IPS DF 6.9 (cell line): ENCODE measurements at places on chromosomes 11 and 22.

- H3K27me3 ChIP-seq = no peaks in the 10 kb centered on the region
- H3K4me3 ChIP-seq = no peak overlapping the region
- H3K27ac ChIP-seq = no peak overlapping the region
- DNase-seq = no peak
- H3K36me3 ChIP-seq = no peaks in the 10 kb centered on the region; the same call in 1 of the 2 replicates
Observed at GRCh38 chr22:44187652-44188230, 7.0 kb downstream of the PARVG start.

DNA sequence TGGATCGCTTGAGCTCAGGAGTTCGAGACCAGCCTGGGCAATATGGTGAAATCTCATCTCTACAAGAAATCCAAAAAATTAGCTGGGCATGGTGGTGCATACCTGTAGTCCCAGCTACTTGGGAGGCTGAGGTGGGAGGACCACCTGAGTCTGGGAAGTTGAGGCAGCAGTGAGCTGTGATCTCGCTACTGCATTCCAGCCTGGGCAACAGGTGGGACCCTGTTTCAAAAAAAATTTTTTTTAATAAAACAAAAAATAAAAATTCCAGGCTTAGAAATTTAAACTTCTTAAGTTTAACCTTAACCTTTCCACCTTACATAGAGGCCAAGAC, 21.2 kb downstream of the CLMP start:
- H3K4me3 ChIP-seq = no peak overlapping the region
- no peaks in the 10 kb centered on the region for H3K27me3 ChIP-seq
- H3K36me3 ChIP-seq = no peaks in the 10 kb centered on the region
- H3K4me1 ChIP-seq = 0 out of 2 replicates have a peak, but pooled peaks cover 3% of the 10 kb centered on the region

DNA sequence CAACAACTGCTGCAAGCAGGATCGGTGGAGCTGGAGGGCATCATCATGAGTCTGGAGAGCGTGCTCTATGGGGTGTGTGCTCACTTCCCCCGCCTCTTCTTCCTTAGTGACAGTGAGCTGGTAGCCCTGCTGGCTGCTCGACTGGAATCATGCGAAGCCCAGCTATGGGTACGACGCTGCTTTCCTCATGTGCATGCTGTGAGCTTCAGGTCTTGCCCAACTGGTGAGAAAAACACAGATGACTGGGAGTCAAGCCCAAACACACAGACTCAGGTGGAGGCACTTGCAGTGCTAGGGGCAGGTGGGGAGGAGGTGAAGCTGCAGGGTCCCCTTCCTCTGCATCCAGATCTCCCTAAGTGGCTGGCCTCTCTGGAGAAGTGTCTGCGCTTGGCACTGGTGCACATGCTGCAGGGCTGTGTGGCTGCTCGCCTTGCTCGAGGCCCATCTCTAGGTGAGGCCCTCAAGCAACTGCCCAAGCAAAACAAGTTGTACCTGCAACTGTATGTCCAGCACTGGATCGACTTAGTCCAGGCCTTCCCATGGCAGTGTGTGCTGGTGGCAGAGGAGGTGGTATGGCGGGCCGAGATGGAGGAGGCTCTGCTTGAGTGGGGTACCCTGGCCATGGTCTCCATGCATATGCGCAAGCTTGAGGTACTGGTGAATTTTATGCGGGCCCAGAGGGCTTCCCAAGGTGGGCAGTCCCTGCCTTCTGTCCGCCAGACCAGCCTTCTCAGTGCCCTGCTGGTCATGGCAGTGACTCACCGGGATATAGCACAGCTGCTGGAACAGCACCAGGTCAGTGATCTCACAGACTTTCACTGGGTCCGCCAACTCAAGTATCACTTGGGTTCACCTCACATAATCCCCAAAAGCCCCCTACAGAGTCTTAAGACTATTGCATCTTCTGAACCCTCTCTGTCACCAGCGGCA, 48.1 kb downstream of the DNHD1 start:
- no peaks in the 10 kb centered on the region for H3K27me3 ChIP-seq
- DNase-seq = no peak
- H3K27ac ChIP-seq = no peak overlapping the region
- H3K36me3 ChIP-seq = no peaks in the 10 kb centered on the region
- H3K4me1 ChIP-seq = 0 out of 2 replicates have a peak, but pooled peaks cover 1% of the 10 kb centered on the region

GRCh38 chr11:121886996-121887395, 229.0 kb downstream of the BLID start:
- no peaks in the 10 kb centered on the region for H3K36me3 ChIP-seq
- no peak for DNase-seq
- H3K4me3 ChIP-seq = no peak overlapping the region

GRCh38 chr11:45270946-45271716, 15.0 kb downstream of the SYT13 start:
- no peak overlapping the region for H3K27ac ChIP-seq
- H3K27me3 ChIP-seq = no peaks in the 10 kb centered on the region
- no peaks in the 10 kb centered on the region for H3K36me3 ChIP-seq
- H3K4me3 ChIP-seq = no peak overlapping the region

GRCh38 chr11:95339086-95339901, 108.3 kb upstream of the SESN3 start:
- no peak for DNase-seq
- peaks cover 12% of the 10 kb centered on the region; the same call in 1 of the 2 replicates for H3K4me1 ChIP-seq
- no peaks in the 10 kb centered on the region for H3K27me3 ChIP-seq

- no peak overlapping the region for H3K4me3 ChIP-seq
- no peaks in the 10 kb centered on the region for H3K4me1 ChIP-seq
- DNase-seq = no peak
Observed at GRCh38 chr22:40300884-40301672, 45.2 kb upstream of the ADSL start.

- H3K36me3 ChIP-seq = no peaks in the 10 kb centered on the region; the same call in 1 of the 2 replicates
- no peaks in the 10 kb centered on the region for H3K27me3 ChIP-seq
- H3K27ac ChIP-seq = no peak overlapping the region
- DNase-seq = no peak
- H3K4me1 ChIP-seq = no peaks in the 10 kb centered on the region
Observed at GRCh38 chr22:49673048-49673447, 154.6 kb downstream of the BRD1 start.

DNA sequence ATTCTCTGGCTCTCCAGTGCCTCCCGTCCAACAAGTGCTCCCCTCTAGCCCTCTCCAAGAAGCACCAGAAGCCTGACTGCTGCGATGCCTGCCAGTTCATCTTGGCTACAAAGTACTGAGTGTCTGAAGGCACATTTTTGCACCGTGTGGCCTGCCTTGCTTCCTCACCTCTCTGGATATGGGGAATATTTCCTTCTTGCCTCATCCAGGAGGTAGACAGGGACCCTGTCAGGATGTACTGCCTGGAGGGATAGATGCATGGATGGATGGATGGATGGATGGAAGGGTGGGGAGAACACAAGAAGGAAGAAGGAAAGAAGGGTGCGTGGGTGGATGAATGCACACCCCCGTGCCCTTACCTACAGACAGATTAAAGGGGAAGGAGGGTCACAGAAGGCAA, 27.6 kb downstream of the KCTD17 start:
- H3K27me3 ChIP-seq = peaks cover 2% of the 10 kb centered on the region; the same call in 1 of the 2 replicates
- no peaks in the 10 kb centered on the region for H3K36me3 ChIP-seq
- DNase-seq = no peak
- H3K27ac ChIP-seq = no peak overlapping the region
- H3K4me3 ChIP-seq = no peak overlapping the region
- no peaks in the 10 kb centered on the region for H3K4me1 ChIP-seq

GRCh38 chr11:1126491-1126926, 31.2 kb upstream of the MUC5AC start:
- H3K36me3 ChIP-seq = no peaks in the 10 kb centered on the region; the same call in 1 of the 2 replicates
- no peak overlapping the region for H3K27ac ChIP-seq
- DNase-seq = no peak
- no peak overlapping the region for H3K4me3 ChIP-seq
- H3K4me1 ChIP-seq = no peaks in the 10 kb centered on the region
- no peaks in the 10 kb centered on the region for H3K27me3 ChIP-seq

- H3K4me1 ChIP-seq = no peaks in the 10 kb centered on the region
- no peak for DNase-seq
- H3K4me3 ChIP-seq = no peak overlapping the region
Observed at GRCh38 chr11:83002053-83002452, 69.6 kb downstream of the RAB30 start.

GRCh38 chr11:133285359-133285758, 246.9 kb downstream of the OPCML start:
- H3K4me3 ChIP-seq = no peak overlapping the region
- H3K4me1 ChIP-seq = peaks cover 2% of the 10 kb centered on the region; the same call in 1 of the 2 replicates
- H3K27me3 ChIP-seq = no peaks in the 10 kb centered on the region
- H3K36me3 ChIP-seq = no peaks in the 10 kb centered on the region
- DNase-seq = no peak

GRCh38 chr22:40819599-40820140, 524 bp upstream of the SLC25A17 start:
- no peak for DNase-seq
- no peak overlapping the region for H3K27ac ChIP-seq
- H3K27me3 ChIP-seq = no peaks in the 10 kb centered on the region

DNA sequence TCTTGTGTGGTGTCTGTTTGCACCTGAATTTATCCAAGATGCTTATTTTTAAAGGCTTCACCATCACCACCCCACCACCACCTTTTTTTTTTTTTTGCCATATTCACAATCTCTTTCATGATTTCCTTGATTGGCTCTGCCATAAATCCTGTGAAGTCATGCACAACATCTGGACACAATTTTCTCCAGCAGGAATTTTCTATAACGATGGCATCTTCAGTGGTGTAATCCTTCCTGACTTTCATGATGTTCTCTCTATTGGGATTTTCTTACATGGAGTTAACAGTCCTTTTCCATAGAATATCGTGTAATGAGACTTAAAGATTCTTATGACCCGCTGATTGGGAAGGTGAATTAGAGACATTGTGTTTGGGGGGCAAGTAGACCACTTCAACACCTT, 17.8 kb downstream of the ZFP91 start:
- no peaks in the 10 kb centered on the region for H3K4me1 ChIP-seq
- H3K27me3 ChIP-seq = no peaks in the 10 kb centered on the region
- H3K36me3 ChIP-seq = peaks cover 3% of the 10 kb centered on the region; the same call in 1 of the 2 replicates
- H3K27ac ChIP-seq = no peak overlapping the region
- H3K4me3 ChIP-seq = no peak overlapping the region

DNA sequence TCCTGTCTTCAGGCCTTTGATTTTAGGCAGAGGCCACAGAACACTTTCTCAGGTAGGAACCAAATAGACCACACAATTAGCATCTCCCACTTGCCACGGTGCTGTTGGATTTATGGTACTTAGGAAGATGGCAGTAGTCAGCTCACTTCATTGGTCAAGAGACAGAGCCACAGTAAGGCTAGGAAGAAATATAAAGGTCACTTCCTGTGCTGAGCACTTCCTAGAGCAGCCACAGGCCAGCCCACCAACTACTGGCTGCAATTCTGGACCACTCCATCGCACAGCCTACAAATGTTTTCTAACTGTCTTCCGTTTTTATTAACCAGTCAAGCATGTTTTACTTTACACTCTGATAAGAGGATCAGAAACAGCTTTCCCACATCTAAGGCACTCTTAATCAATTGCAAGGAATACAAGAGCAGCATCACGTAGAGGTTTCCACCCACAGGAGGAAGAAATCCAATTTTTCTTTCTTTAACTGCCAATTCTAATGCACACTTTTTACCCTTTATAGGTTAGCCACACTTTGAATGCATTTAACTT, 54.7 kb downstream of the ABTB2 start:
- H3K4me1 ChIP-seq = peaks cover 2% of the 10 kb centered on the region
- DNase-seq = no peak
- H3K36me3 ChIP-seq = no peaks in the 10 kb centered on the region
- H3K27ac ChIP-seq = no peak overlapping the region
- H3K27me3 ChIP-seq = no peaks in the 10 kb centered on the region
- H3K4me3 ChIP-seq = no peak overlapping the region

DNA sequence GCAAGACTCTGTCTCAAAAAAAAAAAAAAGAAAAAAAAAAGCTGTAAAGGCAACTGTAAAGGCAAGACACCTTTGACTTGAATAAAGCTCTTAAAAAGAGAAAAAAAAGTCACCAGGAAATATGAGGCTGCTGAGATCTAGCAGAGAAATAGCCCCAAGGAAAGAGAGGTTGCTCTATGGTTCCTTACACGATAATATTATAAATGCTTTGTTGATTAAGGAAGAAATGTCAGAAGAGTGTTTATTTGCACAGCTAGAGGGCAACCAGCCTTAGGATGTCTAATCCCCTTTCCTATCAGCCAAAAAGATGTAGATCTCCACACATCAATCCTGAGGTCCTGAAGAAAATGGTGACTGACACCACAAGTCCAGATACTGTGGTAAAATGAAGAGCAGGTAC, 32.0 kb downstream of the RBFOX2 start:
- no peak for DNase-seq
- H3K36me3 ChIP-seq = no peaks in the 10 kb centered on the region
- H3K4me3 ChIP-seq = no peak overlapping the region
- H3K4me1 ChIP-seq = no peaks in the 10 kb centered on the region
- H3K27me3 ChIP-seq = no peaks in the 10 kb centered on the region

GRCh38 chr11:66910669-66911068, 47.5 kb downstream of the PC start:
- no peak overlapping the region for H3K27ac ChIP-seq
- no peak for DNase-seq
- H3K4me3 ChIP-seq = no peak overlapping the region
- peaks cover 8% of the 10 kb centered on the region for H3K4me1 ChIP-seq
- H3K36me3 ChIP-seq = no peaks in the 10 kb centered on the region

DNA sequence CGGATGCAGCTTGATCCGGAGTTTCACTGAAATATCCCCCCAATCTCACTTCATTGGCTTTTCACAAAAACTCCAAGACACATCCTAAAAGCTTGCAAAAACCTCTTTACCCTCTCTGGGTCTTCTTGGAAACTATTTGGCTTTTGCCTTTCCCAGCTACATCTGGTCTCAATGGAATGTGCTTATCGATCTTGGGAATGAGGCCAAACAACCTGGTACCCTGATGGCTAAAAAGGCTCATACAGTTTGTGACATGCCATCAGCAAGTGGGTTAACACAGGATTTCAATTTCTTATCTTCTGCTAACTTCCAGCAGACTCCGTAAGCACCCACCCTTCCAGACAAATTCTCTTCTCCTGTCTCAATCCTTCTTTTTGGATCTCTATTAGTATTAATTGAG, 45.9 kb upstream of the TEAD1 start:
- H3K4me3 ChIP-seq = no peak overlapping the region
- H3K27me3 ChIP-seq = no peaks in the 10 kb centered on the region
- H3K36me3 ChIP-seq = no peaks in the 10 kb centered on the region

GRCh38 chr11:1773131-1773993, 9.6 kb upstream of the CTSD start:
- peaks cover 7% of the 10 kb centered on the region for H3K4me1 ChIP-seq
- no peak overlapping the region for H3K27ac ChIP-seq
- DNase-seq = no peak

DNA sequence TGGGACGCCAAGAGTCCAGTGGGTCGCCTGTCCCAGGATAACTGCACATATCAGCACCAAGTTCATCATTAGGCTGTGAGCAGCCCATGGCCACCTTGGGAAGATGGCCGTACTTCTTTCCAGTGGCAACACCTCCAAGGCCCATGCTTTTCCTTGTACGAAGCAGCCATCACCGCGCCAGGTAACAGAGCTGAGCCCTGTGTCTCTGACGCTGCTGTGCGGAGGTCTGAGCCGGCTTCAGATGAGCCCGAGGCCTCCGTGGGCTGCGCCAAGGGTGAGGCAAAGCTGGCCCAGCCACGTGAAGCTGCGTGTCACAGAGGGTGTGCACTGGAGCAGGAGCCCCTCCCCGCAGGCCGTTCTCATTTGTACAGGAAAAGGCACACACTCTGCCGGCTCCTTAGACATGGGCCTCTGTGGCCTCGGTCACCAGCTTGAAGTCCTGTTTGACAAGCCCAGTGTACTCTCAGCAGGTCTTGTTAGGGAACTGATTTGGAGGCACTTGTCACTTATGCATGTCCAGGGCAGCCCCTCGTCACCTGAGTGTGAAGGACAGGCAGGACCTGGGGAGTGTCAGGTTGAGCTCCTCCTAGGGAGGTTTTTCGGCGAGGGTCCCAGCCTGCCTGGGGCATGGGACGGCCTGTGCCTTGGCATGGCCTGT, 401.5 kb downstream of the TBC1D22A start:
- H3K36me3 ChIP-seq = no peaks in the 10 kb centered on the region; the same call in 1 of the 2 replicates
- no peak overlapping the region for H3K4me3 ChIP-seq
- H3K4me1 ChIP-seq = no peaks in the 10 kb centered on the region
- no peaks in the 10 kb centered on the region for H3K27me3 ChIP-seq
